ENCODE measurements at places on chromosomes 4 and X.

- DNase-seq, result no peak
Measured at GRCh38 chr4:138189206-138189605, 52.9 kb downstream of the SLC7A11 start.

DNA sequence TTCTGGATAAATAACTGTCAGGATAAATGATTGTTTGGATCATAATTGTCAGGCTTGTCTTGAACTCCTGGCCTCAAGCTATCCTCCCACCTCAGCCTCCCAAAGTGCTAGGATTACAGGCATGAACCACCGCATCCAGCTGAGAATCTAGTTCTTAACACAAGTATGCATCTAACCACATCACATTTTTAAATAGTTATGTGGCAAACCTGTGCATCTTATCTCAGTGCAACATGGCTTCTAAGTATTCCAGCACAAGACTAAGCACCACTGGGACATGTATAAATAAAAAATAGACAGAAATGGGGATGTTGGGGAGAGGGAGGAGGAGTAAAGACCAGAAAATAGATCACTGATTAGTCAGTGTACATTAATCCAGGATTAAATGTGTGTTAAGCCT lies 74.7 kb upstream of the TBL1X start:
- DNase-seq, result no peak

DNA sequence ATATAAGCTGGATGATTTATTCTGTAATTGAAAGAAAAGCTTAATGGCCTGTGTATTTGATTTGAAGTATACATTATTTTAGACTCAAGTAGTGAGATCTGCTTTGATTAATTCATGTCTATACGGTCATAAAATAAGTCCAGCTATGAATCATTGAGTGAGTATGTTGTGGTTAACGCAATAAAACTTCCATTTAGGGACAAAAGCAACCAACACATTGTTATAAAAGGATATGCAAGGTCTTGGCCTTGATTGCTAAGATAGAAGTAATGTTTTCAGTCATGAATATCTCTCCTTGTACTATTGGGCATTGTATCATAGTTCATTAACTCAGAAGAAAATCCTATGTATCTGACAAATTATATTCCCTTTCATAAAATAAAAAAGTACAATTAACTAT lies 162.1 kb downstream of the EPHA5 start:
- no peak for DNase-seq

- no peak for DNase-seq
Measured at GRCh38 chrX:120334603-120335002, 23.3 kb upstream of the TMEM255A start.

GRCh38 chr4:180296036-180296599 lies 1947.1 kb upstream of the TENM3 start:
- no peak for DNase-seq
